Osteoblast (primary cell): ENCODE measurements at places on chromosomes 16 and 17.

GRCh38 chr17:4545217-4545951, 9.8 kb downstream of the MYBBP1A start:
- DNase-seq, result no peak

GRCh38 chr17:41530062-41531048, 2.2 kb upstream of the KRT19 start:
- DNase-seq, result peak; percentile 99

DNA sequence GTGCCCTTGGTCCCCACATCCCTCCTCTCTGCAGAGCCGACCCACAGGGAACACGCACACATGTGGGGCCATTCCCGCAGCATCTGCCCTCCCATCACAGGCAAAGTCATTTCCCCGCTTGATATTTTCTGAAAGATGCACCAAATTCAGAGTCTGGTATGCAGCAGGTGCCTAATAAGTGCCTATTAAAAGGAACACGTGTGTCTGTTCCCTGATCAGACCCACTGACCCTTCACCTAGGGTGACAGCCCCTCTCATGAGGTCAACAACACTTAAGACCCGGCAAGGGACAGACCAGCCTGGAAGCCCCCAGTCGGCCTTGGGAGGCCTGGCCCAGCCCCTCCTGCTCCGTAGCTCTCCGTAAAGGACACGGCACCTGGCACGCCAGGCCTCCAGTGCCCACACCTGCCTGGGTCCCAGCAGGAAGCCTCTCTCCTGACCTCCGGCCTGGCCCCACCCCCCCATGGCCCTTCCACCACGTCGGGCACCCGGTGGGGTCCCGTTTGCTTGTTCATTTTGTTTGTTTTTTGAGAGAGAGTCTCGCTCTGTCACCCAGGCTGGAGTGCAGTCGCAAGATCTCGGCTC, 20.0 kb downstream of the UNKL start:
- no peak for DNase-seq

GRCh38 chr16:89080196-89080853, 13.3 kb upstream of the ACSF3 start:
- no peak for DNase-seq
